ENCODE measurements at places on chromosomes 6 and 20. TPM values are rescaled to one million over a fixed set of nuclear protein-coding genes. Genes with fewer than 3 reads are reported as not detected.

The TINAG gene
- total RNA-seq = 45.8 TPM

The HLA-DRA gene
- 438 TPM for total RNA-seq

The ATXN1 gene
- 48.5 TPM for total RNA-seq

The C20orf96 gene
- total RNA-seq = 9.1 TPM

The LKAAEAR1 gene
- total RNA-seq = not detected

The HSPA1L gene
- 0.88 TPM for total RNA-seq

The TRIM40 gene
- not detected for total RNA-seq

The ZFP64 gene
- 10.5 TPM for total RNA-seq

All from Peyer's patch (tissue), 4 donors.